ENCODE measurements at places on chromosomes 2 and 18.

GRCh38 chr2:25692143-25692542, 18.8 kb upstream of the DTNB start:
- DNase-seq = no peak

DNA sequence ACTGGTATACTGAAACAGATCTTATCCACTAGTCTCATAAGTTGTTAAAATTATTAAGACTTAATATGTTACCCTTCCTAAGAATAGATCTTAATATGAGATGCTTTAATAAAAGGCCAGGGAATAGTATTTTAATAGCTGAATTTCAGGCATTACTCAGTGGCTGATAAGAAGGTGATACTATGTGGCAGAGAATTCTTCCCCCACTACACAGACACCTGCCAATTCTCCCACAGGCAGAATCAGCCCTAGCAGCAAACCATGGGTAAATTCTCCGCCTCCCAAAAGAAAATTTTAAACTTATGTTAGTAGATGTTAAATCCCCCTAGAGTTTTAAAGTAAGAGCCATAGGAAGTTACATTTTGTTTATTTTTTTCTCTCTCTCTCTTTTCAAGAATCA, 888.8 kb downstream of the LRP1B start:
- no peak for DNase-seq

DNA sequence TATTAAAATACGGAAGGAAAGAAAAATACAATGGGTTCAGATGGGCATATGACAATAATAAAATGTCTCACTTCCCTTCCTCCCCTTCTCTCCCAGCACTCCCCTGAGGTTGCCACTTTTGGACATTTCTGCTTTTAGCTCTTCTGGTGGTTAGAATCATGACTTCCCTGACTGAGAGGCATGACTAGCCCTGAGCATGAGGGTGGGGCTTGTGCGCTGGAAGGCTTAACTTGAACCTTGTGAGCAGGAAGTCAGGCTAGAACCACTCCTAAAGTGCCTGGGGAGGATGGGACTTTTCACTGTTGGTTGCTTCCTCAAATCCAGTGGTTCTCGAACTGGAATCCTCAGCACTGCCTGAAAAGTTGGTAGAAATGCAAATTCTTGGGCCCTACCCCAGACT, 19.7 kb upstream of the ARHGAP25 start:
- DNase-seq = peak; percentile 54

DNA sequence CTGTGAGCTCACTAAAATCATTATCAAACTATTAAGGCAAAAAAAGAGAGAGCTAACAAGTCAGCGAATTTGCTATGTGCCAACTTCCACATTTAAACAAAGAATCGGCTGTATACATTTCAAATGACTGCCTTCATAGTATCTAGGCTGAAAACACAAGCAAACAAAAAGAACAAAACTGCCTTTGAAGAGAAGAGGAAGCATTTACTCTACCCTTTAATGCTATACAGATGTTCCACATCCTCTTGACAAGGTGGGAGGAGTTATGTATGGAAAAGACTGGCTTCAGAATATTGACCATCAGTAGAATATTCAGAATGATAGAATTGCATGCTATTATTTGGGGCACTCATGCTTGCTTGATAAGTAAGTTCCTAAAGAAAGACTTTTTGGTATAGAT, 741.7 kb downstream of the PLCL1 start:
- DNase-seq = no peak

GRCh38 chr2:198232281-198232680, 427.9 kb downstream of the PLCL1 start:
- no peak for DNase-seq

- no peak for DNase-seq
These were observed 22.8 kb downstream of the GULP1 start for GRCh38 chr2:188314314-188315054.

GRCh38 chr2:10256031-10256514, 46.6 kb upstream of the HPCAL1 start:
- DNase-seq = no peak

GRCh38 chr18:54159906-54160305, 64.6 kb downstream of the MBD2 start:
- DNase-seq = no peak

GRCh38 chr2:239311132-239312040, 89.4 kb downstream of the HDAC4 start:
- DNase-seq = no peak

DNA sequence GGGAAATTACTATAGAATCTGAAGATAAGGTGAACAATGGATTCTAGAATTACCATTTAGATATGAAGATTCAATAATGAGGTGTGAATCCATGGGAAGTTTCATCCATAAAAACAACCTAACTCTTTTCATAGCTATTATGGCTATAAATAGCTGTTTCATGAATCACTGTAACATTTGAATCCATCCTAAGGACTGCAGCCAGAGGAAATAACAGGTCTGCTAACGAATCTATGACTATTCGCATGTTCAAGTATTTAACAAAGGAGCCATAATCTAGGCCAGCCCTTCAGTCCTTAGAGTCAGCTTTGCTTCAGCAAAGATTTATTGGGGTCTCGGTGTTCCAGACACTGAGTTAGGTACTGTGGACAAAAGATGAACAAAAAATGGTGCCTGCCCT, 87.1 kb downstream of the MYOM1 start:
- DNase-seq = no peak

- DNase-seq = no peak
These were observed 64.7 kb upstream of the HNRNPA3 start for GRCh38 chr2:177147834-177148445.

GRCh38 chr18:36513556-36513955, 216.0 kb downstream of the FHOD3 start:
- no peak for DNase-seq

DNA sequence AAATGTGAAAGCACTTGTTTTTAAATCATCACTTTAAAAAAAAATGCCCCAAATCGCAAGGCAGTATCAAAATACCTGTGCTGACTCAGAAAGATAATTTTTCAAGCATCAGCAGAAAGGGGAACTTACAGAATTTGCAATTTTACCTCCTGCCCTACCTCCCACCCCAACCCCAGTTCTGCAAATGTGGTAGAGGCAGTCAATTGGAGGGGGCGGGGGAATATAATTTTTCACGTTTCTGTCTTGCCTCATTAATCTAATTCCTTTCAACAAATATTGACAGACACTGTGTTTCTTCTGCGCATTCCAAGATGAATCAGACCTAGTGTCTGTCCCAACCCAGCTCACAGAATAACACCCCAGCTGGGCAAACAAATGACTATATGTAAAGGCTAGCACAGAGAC, 76.8 kb downstream of the ALPK2 start:
- DNase-seq = no peak

Data from hematopoietic multipotent progenitor cell treated with erythropoietin and hydrocortisone succinate and interleukin-3 and kit ligand, for 8 days (in vitro differentiated cells).